Left renal cortex interstitium (tissue), 4 donors: ENCODE measurements at places on chromosomes 11 and 22. TPM values are rescaled to one million over a fixed set of nuclear protein-coding genes. Genes with fewer than 3 reads are reported as not detected.

GRCh38 chr11:71325418-71326327, 73.3 kb upstream of the SHANK2 start:
- DNase-seq: no peak

DNA sequence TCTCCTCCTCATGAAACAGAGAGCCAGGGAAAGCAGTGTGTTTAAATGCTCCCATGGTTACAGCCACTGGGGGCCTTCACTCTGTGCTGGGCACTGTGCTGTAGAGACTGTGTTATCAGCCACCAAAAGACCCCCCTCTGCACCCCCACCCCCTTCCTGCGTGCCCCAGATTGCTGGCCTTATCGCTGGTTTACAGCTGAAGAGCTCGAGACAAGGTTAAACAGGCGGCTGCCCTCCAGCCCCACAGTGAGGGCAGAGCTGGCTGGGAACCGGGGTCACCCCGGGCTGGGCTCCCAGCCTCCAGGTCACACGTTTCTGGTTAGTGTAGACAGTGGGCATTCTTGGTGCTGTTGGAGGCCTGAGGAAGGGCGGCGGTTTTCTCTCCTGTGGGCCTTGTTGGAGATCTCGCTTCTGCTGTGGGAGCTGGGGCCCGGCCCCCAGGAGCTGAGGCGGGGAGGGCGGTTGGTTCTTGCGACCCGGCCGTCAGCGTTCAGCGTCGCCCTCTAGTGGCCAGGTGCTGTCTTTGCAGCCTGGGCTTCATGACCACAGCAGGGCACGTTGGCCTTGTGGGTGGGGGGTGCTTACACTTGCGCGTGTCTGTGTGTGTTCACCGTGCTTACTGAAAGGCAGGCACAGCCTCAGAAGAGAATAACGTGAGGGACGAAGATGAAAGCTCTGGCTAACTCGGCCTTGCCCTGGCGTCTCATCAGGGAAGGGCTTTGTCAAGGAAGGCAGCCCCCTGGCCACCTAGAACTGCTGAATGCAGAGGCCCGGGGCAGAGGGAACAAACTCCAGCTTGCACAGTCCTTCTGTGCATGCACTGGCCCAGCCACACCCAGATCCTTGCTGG, 40.8 kb downstream of the TBC1D22A start:
- no peak for DNase-seq

- peak; percentile 58 for DNase-seq
Observed at GRCh38 chr22:41998361-41999261, at the start of gene WBP2NL. Gene WBP2NL (plus strand): TSS chr22:41998788. CDS start chr22:41998819, 31 bp downstream.

RIC3 gene
- polyA plus RNA-seq: 15.9 TPM

DNA sequence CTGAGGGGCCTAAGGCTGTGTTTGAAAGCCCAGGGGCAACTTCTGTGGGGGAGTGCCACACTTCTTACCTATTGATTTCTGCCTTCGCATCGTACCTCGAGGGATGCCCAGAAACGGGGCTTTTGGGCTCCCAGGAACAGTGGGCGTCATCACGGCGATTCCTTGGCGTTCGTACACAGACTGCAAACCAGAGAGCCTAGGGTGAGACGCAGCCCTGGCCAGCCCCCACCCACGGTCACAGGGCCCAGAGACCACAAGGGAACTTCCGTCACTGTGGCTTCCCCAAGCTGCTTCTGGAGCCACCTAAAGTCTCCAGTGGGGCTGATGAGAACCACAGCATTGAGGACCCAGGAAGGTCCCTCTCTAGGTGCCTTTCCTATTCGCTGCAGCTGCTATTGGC, 91.9 kb downstream of the CTTN start:
- DNase-seq: no peak

- no peak for DNase-seq
Observed at GRCh38 chr11:115379528-115379927, 124.7 kb downstream of the CADM1 start.

DNA sequence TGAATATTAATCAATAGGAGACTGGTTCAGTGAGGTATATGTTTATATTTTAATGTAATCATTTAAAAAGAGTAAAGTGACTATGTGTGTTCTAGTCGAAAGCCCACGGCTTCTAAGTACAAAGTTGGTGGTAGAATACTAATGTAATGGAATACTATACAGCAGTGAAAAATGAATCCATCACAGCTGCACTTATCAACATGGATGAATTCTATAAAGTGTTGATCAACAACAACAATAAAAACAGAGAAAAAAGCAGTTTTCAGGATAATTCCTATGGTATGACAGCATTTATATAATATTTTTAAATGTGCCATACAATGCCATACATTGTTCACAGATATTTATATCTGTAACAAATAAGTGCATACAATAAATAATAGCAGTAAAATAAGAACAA, 114.1 kb downstream of the SEZ6L start:
- no peak for DNase-seq

ENTHD1 gene
- not detected for polyA plus RNA-seq

GRCh38 chr11:36994208-36994607, 396.2 kb upstream of the RAG2 start:
- DNase-seq: no peak

TECTA gene
- polyA plus RNA-seq: 1.7 TPM
